T-helper 1 cell treated with Interleukin-12 subunit alpha and Interleukin-12 subunit beta and Interleukin-4 antibody, amounts not matched to agents 30 ng/mL and 1 ng/mL, for 36 hours (primary cell): ENCODE measurements at places on chromosomes 6 and 20. TPM values are rescaled to one million over a fixed set of nuclear protein-coding genes. Genes with fewer than 3 reads are reported as not detected.

The TSPO2 gene
- not detected in 2 replicates for total RNA-seq

The PSORS1C2 gene
- total RNA-seq = not detected in 2 replicates

The TP53INP2 gene
- 2.5 and 2.7 TPM in 2 replicates for total RNA-seq

The SRF gene
- 58.7 and 59.6 TPM in 2 replicates for total RNA-seq

The PCK1 gene
- not detected in 2 replicates for total RNA-seq

The HEY2 gene
- total RNA-seq = not detected in 2 replicates

The CST4 gene
- total RNA-seq = not detected in 2 replicates

The SNAP91 gene
- total RNA-seq = not detected in 2 replicates

The IPCEF1 gene
- total RNA-seq = 5.4 and 6.7 TPM in 2 replicates

The SPATS1 gene
- total RNA-seq = not detected in 2 replicates

The THBD gene
- total RNA-seq = not detected in 2 replicates

The CYP21A2 gene
- 1.0 and 1.4 TPM in 2 replicates for total RNA-seq

The ME1 gene
- 0.07 TPM in 1 of 2 replicates, not detected in the other for total RNA-seq

The C6orf132 gene
- 0.07 and 0.15 TPM in 2 replicates for total RNA-seq

The FBXO5 gene
- 40.7 and 42.6 TPM in 2 replicates for total RNA-seq
